Glutamatergic neuron (in vitro differentiated cells): ENCODE measurements at places on chromosomes 6 and 20. TPM values are rescaled to one million over a fixed set of nuclear protein-coding genes. Genes with fewer than 3 reads are reported as not detected.
A peak's percentile ranks its signal among the peaks of the same experiment; 100 is the strongest.

GRCh38 chr6:52620906-52621190 lies 44.0 kb upstream of the TRAM2 start:
- DNase-seq, result no peak

DNA sequence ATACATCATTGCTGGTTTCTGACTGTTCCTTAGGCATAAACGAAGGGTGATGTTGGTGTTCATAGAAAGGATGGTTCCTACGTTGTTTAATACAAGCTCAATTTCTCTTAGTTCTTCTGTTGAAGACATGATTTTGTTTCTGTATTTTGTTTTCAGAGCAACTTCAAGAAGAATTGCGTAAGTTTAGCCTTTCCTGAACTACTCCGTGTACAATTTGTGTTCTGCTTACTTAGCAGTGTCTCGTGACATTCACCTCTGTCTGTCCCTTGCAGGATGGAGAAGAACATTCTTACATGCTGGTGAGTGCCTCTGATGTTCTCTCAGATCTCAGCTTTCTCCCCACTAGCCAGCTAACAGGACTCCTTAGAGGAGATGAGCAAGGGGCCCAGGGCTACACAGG lies 7.6 kb downstream of the BTN2A2 start:
- DNase-seq, result no peak

- peak; percentile 5 for DNase-seq
Observed at GRCh38 chr6:32050562-32050961, 12.3 kb downstream of the CYP21A2 start.

DNA sequence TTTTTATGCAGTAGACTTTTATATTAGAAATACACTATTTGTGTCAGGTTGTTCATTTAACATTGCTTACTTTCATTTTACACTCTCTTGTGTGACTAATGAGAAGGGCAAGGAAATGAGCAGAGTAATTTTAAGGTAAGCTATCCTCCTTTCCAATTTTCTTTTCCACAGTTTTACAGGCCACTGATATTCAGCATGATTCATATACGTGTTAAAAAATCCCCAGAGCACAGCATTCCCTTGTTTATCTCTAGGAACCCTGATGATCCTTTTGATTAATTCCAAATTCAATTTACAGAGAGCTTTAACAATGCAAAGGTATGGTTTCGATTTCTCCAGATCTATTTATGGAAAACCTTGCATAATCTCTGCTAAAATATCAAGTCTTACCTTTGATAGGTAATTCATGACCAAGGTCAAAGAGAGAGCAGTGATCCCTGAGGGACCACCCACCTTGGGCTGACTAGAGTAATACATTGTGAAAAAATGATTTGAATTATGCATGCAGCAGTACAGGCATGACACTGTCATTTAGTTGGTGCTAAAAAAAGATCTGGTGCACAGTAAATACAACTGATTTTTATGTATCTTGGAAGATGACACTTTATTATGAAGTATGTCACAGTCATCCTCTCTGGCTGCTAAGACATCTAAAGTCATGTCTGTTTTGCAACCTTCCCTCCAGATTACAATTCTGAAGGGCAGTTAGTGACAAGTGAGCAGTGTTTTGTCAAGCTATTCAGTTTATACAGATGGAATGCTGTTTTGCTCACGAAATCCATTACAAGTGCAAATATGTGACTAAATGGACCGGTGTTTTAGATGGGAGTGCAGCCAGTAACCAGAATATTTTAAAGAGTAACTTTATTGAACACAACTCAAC lies 736.6 kb downstream of the EPHA7 start:
- no peak for DNase-seq

DNA sequence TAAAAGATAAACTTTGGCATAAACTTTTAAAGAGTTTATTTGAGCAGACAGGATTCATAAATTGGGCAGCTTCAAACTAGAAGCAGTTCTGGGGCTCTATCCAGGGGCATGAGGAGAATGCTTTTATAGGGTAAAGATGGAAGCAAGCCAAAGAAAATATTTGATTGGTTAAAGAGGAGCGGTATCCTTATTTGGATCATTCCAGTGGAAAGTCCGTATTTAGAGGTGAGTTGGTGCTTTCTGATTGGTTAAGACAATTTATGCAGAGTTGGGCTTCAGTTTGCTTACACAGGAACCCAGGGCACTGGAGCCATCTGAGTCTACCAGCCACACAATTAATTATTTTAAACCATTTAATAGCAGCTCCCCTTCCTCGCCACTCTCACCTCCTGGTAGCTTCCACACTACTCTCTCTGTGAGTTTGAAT lies 37.9 kb upstream of the RNF217 start:
- DNase-seq, result no peak

- DNase-seq, result no peak
Observed at GRCh38 chr6:157091856-157092460, 231.4 kb downstream of the TMEM242 start.

GRCh38 chr6:157755032-157755745 lies 67.9 kb upstream of the SNX9 start:
- no peak for DNase-seq

DNA sequence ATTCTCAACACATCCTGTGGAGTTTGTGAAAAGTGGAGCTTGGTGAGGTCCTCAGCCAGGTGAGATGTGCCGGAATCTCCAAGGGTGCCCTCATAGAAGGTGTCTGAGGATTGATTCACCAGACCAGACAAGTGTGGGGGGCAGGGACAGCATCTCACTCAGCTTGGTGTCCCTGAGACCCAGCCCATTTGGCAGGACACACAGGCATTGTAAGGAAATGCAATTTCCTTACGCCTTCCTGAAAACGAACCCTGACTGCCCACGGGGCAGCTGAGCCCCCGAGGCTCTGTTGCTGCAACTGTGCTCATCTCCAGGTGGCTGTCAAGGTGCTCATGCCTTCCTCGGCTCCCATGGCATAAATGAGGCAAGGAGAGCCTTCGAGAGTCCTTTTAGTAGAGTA lies 33.4 kb downstream of the FOXC1 start:
- no peak for DNase-seq

DNA sequence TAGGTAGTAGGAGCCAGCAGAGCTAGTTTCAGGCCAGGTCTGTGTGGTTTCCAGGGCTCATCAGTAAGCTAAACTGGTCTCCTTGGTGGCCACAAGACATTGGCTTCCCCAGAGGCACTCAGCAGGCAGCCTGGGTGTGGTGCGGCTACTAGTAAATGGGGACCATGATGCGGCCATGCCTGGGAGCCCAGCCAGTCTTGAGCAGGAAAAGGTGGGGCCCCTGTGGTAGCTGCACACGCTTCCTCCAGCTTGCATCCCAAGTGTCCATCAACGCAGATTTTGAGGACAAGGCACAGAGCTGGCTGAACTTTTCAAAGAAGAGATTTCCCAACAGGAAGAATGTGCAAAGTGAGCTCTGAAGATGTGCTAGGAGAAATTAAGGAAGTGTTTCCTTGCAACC lies 107.4 kb upstream of the NAA20 start:
- no peak for DNase-seq

- DNase-seq, result no peak
Observed at GRCh38 chr6:92176666-92177065, 1242.7 kb downstream of the EPHA7 start.

DNA sequence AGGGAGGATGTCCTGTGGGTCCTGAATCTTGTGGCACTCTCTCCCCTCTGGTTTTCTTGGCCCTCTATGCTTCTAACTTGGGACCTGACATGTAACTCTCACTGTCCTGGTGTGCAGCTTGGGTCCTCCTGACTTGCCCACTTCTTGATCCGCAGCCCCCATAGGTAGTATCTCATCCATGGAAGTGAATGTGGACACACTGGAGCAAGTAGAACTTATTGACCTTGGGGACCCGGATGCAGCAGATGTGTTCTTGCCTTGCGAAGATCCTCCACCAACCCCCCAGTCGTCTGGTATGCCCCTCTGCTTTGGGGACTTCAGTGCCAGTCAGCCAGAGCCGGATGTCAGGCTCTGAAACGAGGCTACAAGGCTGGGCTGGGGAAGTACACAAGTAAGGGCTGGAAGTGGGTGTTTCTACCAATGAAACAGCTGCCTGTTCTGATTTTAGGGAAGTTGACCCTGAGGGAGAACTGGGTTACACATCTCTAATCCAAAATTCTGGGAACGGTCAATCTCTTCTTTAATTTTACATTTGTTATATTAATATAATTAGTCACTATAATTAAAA lies 641 bp downstream of the DBNDD2 start:
- no peak for DNase-seq

- no peak for DNase-seq
Observed at GRCh38 chr6:149545258-149545753, 537 bp downstream of the PPIL4 start.

GRCh38 chr6:113620386-113620785 lies 236.8 kb upstream of the MARCKS start:
- no peak for DNase-seq

- peak; percentile 36 for DNase-seq
Observed at GRCh38 chr20:2144850-2145249, 43.2 kb downstream of the STK35 start.

GRCh38 chr6:43454290-43454695 lies 1.1 kb downstream of the DLK2 start:
- no peak for DNase-seq

DNA sequence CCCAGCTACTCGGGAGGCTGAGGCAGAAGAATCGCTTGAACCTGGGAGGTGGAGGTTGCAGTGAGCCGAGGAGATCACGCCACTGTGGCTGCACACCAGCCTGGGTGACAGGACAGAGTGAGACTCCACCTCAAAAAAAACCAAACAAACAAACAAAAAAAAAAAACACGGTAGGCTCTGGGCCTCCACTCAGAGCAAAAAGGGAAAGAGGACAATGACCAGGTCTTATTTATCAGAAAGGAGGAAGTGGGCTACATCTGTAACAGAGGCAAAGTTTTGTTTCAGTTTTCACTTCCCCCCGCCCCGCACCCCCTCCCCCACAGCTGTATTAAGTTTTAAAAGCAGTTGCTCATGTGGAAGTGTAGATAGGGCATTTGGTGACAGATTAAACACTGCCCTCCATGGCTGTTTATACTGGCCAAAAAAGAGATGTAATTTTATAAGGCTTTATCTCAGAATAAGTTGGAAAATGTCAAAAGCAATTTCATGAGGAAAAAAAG lies 114.6 kb downstream of the RCAN2 start:
- no peak for DNase-seq

- DNase-seq, result no peak
Observed at GRCh38 chr6:8030920-8031319, 33.3 kb downstream of the BLOC1S5 start.

- DNase-seq, result no peak
Observed at GRCh38 chr20:48457193-48458002, 370.4 kb downstream of the PREX1 start.

DNA sequence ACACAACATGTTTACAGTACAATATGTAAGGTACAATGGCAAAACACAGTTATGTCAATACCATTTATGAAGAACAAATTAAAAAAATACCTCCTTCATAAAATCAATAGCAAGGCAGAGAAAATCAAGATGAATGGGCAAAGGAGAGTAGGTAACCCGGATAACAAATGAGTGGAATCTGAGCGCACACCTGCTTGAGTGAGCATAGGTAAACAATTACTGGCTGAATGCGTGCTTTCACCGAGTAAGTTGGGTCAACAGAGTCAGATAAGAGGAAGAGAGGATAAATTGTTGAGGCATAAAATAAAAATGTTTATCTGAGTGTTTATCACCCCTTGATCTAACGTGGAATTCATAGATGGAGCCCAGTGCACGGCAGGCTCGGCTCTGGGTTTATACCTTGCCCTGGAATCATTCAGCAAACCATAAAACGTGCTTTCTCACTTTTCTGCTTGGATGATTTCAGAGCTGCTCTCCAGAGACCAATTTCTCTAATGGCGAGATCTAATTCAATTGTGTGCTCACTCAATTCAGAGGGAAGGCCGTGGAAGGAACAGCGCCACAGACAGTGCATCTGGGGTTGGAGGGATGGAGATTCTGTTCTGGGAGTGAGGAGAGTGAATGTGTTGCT lies 224.8 kb upstream of the MAP3K7 start:
- DNase-seq, result peak; percentile 48

GRCh38 chr20:53816872-53817398 lies 223.3 kb upstream of the ZNF217 start:
- DNase-seq, result no peak

DNA sequence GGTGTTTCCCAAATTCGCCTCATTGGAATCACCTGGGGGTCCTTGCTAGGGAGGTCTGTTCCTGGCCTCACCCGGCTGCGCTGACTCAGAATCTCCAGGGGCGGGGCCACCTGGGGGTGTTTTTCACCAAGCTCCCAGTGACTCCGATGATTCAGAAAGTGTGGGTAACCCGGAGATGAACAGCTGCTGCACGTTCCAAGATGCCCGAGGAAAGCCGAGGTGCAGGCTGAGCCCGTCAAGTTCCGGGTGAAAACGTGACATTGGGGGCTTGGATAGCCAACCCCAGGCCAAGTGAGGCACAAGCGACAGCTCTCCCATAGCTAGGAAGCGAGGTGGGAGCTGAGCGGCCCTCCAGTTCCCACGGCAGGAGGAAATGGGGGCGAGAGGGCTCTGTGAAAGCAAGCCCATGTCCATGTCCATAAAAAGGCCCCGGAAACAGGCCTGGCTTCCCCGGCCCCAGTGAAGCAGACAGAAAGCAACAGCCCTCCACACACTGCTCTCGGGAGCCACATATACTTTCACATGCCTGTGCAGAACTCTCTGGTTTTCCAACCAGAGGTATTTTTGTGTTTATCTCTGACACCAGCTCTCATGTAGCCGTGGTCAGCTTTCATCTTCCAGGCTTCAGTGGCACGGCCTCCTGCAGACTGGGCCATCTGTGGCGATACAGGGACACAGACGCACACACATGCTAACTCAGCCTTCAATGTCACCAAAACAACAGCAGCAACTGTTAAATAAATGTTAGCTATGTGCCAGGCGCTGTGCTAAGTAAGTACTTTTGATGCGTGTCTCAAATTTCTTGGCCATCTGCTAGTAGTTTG lies 90.7 kb upstream of the CCDC28A start:
- DNase-seq, result peak; percentile 50

DNA sequence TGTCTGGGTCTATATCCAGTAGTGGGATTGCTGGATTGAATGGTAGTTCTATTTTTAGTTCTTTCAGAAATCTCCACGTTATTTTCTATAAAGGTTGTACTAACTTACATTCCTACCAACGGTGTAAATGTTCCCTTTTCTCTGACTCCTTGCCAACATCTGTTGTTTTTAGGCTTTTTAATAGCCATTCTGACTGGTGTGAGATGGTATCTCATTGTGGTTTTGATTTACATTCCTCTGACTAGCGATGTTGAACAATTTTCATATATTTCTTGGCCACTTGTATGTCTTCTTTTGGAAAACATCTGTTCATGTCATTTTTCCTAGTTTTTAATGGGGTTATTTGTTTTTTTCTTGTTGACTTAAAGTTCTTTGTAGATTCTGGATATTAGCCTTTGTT lies 99.3 kb downstream of the BMP2 start:
- DNase-seq, result no peak

THBD gene
- not detected for total RNA-seq

FAM83C gene
- total RNA-seq, result not detected

OR2J3 gene
- not detected for total RNA-seq

TFAP2C gene
- 35.3 TPM for total RNA-seq

BACH2 gene
- total RNA-seq, result 96.4 TPM

PM20D2 gene
- 0.56 TPM for total RNA-seq

SGK2 gene
- total RNA-seq, result 0.56 TPM

MYT1 gene
- 159 TPM for total RNA-seq

YIPF3 gene
- total RNA-seq, result 198 TPM

PACRG gene
- total RNA-seq, result not detected

SEL1L2 gene
- total RNA-seq, result not detected

RBBP9 gene
- 22.9 TPM for total RNA-seq

MICB gene
- 3.6 TPM for total RNA-seq

HSPA1L gene
- 2.5 TPM for total RNA-seq

HRH3 gene
- 13.7 TPM for total RNA-seq

TSPO2 gene
- total RNA-seq, result not detected

OTOR gene
- not detected for total RNA-seq
